ENCODE measurements at places on chromosomes 5 and 9. TPM values are rescaled to one million over a fixed set of nuclear protein-coding genes. Genes with fewer than 3 reads are reported as not detected.

Gene PCDHGB3
- total RNA-seq: 0.81 TPM

GRCh38 chr5:96624596-96624995, 37.6 kb upstream of the CAST start:
- DNase-seq: no peak

GRCh38 chr5:31944684-31945445, 229.3 kb downstream of the GOLPH3 start:
- no peak for DNase-seq

Gene NR2F1
- total RNA-seq: 6.9 TPM

GRCh38 chr9:95666096-95666784, 149.5 kb upstream of the PTCH1 start:
- no peak for DNase-seq

DNA sequence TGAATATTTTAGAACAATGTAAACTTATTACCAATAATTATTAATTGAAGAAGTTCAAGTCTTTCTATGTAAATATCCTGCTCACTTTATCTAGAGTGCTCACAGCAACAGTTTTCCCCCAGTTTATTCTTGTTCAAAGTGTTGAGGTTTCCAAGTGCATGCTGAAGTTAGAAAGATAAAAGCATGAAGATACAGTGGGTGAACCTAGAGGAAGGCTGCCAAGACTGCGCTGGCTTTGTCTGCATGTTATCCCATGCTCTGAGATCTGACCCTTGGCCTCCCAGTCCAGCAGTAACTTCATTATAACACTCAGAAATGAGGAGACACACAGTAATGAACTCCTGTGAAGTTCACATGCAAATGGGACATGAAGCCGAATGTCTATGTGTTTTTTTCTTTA, 76.0 kb upstream of the PIP5K1B start:
- DNase-seq: no peak

DNA sequence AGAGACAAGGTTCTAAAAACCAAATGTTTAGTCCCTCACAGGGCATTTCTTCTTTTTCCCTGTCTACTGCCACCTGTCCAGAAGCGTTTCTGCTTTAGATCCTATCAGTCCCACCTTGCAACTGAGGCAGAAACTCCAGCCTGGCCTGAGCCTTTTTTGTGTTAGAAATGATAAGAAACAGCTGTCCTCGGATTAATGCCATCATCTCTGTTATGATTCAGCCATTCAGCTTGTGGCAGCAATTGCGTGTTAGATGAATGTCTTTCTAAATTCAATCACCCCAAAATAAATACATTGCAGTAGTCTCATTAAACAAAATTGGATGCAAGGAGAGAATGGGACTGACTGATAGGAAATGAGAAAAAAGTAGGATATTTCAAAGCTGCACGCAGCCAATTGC, 28.3 kb upstream of the FRMPD1 start:
- no peak for DNase-seq

DNA sequence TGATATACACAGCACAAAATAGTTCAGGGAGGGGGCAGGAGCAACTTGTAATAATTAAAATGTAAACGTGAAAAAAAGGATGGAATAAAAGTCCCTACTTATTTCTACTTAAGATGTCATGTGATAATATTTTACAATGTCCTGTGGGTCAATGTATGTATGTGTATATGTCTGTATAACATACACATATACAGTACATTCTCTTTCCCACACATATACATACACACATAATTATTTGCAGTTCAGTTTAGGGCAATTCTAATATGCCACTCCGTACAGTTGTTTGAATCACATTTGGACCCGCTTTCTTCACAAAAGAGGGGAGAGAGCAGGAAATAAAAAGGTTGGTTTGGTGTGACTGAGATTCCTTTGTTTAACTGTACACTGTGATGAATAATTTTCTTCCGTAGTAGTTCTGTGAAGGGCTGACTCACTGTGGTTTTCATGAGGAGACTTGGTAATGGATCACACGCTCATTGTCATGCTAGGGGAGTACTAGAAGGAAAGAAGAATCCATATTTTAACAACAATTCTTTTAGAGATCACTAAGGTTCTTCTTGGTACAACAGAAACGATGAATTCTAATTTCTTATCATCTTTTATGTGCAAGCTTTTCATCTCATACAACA, 26.2 kb upstream of the ACOT12 start:
- peak; percentile 94 for DNase-seq

GRCh38 chr9:29209748-29210291, 1636.5 kb upstream of the C9orf72 start:
- no peak for DNase-seq

- DNase-seq: no peak
Observed at GRCh38 chr9:134332266-134332665, 6.0 kb downstream of the RXRA start.

- no peak for DNase-seq
Observed at GRCh38 chr9:133464638-133465037, 4.9 kb downstream of the CACFD1 start.

DNA sequence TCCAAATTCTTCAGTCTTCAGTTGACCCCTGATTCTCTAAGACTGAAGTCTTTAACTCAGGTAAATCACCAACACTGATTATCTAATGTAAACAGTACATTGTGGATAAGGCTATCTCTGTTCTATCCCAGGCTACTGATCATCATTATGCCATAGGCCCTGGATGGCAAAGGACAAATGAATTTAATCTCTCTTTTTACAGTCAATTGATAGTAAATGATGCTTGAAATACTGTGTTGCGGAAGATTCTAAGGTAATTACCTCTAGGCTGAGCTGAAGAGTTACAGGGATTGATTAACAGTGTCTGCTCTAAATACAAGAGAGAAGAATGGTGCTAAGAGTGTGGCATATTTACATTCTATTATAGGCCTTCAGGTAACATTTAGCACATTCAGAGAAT, 264.7 kb downstream of the ACTL7B start:
- DNase-seq: no peak

DNA sequence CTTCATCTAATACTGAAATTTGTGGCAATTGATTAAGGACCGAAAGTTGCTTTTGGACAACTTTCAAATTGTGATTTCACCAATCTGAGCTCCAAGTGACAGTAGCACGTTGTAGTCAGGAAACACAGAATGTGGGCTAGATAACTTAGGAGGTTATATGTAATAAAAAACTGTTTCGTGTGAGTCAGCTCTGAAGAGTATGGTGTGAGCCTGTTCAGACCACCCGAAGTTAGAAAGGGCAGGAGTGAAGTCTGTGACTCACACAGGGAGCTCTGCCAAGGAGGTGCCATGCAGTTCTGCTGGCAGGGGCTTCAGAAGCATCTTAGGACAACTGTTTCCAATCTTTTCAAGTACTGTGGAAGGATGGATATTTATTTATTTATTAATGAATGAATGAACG, 16.4 kb upstream of the ZBTB34 start:
- peak; percentile 97 for DNase-seq

GRCh38 chr9:126860757-126861466, 473 bp downstream of the ZBTB34 start:
- no peak for DNase-seq

Gene MCIDAS
- total RNA-seq: 1.3 TPM

DNA sequence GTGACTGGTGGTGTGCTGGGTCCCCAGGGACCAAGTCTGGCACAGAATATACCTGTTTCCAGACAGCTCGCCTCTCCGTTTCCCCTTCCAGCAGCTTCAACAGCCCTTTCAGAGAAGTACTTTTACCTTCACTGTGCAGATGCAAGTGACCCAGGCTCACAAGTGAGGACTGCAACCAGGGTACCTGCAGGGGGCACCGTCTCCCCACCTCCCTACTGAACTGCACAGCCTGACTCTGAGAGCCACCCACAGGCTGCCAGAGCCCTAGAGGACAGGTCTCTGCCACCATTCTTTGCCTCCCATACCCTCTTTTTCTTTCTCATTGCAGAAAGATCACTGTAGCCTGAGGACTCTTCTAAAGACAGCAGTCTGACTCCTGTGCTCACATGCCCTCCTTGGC, 15.4 kb downstream of the IL9 start:
- no peak for DNase-seq

GRCh38 chr5:137575847-137576246, 76.7 kb upstream of the SPOCK1 start:
- DNase-seq: peak; percentile 87

DNA sequence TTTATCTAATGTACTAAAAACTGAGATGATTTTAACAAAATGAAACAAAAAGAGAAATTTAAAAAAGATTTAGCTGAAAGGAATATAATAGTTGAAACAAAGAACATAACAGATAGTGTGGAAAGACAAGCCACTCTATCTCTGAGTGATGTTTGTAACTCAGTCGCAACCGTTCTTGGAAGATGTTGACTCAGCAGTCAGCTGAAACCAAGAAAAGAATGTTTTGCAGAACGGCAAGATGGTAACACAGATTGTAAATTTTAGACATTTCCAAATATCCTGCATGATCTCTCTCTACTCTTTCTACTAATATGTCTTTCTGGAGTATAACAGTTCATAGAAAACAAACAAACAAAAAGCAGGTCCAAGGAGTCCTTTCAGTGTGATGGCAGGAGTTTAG, 746.1 kb upstream of the CDH6 start:
- no peak for DNase-seq

Gene TICAM2
- 11.1 TPM for total RNA-seq

GRCh38 chr9:130997925-130998596, 10.9 kb upstream of the LAMC3 start:
- DNase-seq: peak; percentile 55

Gene ESM1
- total RNA-seq: 1.4 TPM

Gene TMEM232
- total RNA-seq: 0.14 TPM

DNA sequence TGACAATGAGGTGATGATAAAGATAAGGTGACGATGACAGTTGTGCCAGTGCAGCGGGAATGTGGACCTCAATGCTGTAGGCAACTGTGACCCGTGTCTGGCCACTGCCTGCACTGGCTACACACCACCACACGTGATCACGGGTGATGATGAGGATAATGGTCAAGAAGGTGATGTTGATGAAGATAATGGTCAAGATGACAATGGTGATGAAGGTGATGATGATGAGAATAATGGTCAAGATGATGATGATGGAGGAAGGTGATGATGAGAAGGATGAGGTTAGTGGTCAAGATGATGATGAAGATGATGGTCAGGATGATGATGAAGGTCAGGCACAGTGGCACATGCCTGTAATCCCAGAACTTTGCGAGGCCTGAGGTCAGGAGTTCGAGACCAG, 30.7 kb upstream of the AIF1L start:
- DNase-seq: no peak

DNA sequence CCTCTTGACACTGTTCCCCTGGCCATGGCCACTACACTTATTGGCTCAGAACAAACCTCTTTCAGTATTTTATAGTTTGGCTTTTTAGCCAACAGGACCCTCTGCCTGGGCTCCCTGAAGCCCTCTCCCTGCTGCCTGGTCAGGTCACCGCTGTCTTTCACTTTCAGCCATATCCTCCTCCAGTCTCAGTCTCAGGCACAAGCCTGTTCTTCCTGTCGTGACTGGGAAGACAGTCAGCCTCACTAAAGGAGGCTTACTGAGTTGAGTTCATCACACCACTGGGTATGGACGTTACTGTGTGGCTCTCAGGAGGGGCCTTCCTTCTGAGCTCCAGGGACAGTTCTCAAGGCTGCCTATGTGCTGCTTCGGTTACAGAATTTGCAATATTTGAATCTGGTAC, 2.0 kb downstream of the QSOX2 start:
- DNase-seq: no peak

GRCh38 chr5:167850911-167851310, 440.5 kb upstream of the WWC1 start:
- DNase-seq: peak; percentile 11

Gene ZBED3
- total RNA-seq: 0.89 TPM

- no peak for DNase-seq
Observed at GRCh38 chr5:162543437-162543836, 475.9 kb downstream of the GABRG2 start.

Gene C5orf58
- total RNA-seq: not detected
